Inflammatory macrophage (primary cell): ENCODE measurements at places on chromosomes 12 and 14.

GRCh38 chr12:104866291-104866690 is 91.8 kb downstream of the SLC41A2 start:
- DNase-seq: no peak

DNA sequence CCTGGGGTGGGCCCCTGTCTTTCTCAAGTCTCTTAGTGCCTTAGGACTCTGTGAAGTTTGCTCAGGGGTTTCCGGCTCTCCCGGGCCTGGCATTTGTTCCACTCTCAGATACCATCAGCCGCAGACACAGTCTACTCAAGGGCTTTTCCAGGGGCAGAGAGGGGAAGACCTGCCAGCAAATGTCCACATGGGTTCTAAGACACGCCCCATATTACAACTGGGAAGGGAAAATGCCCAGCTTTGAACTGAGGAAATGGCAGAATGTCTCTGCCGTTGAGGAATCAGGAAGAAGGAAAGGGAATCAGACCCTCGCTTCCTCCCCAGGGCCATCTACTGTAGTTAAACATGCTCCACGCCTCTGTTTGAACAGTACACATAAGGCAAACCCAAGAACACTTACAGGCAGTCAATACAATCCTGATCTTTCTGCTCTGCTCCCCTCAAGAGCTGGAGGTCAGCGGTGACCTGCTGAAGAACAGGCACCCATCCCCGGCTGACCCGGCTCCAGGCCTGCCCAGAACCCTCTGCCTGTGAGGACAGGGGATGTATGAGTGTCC is 7.9 kb downstream of the CCDC85C start:
- no peak for DNase-seq

GRCh38 chr12:124413401-124413800 is 118.5 kb downstream of the RFLNA start:
- DNase-seq: no peak

DNA sequence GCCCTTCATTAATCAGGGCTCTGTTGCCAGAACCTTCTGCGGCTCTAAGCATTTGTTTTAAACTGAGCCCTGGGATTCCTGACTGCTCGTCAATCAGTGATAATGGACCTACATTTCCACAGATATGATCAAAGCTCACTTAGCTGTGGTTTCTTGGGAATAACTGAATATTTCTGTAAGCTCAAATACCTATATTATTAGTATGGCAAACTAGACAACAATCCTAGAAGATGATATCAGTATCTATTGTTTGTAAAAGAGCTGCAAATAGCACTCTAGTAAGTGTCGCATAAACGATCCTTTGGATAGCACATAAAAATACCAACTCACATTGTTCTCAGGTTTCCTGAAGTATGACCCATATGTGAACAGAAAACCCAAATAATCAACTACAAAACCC is 150.4 kb downstream of the PPM1H start:
- DNase-seq: no peak

DNA sequence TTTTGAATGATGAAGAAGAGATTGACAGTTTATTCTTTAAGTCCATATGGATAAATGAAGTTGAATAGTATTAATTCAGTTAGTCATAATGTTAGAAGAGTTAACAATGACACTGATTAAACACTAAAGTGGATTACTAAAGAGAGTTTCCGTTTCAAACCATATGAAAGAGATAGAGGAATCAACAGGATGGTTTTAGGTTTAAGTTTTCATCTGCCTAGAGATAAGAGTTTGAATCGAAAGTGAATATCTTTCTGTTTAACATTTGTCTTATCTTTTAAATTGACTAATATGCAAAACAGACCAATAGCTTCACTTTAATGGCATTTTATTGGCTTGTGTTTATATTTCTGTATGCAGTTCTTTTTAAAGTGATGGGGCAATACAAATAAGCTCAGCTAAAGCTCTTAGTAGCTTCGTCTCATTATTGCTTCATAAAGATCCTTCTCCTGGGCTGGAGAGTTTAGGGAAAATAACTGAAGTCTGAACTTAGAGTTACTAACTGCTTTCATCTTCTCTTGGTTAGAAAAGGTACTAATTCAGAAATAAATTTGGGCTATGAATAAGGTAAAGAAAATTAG is 66.0 kb downstream of the MIPOL1 start:
- DNase-seq: no peak

GRCh38 chr14:72708708-72709475 is 185.0 kb downstream of the DPF3 start:
- DNase-seq: no peak

GRCh38 chr12:62192903-62193250 is 67.3 kb upstream of the USP15 start:
- no peak for DNase-seq

DNA sequence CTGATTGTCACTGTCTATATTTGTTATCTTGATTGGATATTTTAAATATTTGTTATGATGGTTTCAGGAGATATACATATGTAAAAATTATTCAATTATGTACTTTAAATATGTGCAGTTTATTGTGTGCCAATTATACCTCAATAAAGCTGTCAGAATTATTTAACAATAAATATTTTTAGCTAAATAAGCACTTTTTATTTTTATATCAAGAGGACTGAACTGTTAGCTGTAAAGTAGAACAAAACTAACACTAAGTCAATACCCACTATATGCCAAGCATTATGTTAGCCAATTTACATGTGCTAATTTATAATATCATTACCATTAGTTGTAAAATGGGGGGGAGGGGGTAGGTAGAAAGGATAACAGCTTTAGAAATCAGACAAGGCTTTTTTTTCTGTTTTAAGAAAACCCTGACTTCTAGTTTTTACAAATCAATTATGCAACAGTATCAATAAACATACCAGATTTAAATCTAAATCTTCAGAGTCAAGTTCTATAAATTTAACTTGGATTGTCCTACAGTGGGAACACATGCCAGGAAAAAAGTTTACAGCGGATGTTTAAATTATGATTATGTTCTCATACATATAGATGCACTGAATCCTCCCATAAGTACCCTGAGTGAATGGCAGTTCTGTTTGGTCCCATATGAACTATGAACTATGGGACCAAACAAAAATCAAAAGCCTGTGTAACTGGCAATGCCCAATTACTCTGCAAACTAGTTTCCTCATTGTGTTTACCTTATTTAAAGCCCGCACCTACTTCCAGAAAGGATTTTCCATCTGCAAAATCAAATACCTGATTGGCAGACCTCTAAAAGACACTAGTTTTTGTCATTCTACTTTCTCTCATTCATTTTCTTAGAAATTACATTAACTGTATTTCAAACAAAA is 2.8 kb downstream of the RALGAPA1 start:
- DNase-seq: no peak

DNA sequence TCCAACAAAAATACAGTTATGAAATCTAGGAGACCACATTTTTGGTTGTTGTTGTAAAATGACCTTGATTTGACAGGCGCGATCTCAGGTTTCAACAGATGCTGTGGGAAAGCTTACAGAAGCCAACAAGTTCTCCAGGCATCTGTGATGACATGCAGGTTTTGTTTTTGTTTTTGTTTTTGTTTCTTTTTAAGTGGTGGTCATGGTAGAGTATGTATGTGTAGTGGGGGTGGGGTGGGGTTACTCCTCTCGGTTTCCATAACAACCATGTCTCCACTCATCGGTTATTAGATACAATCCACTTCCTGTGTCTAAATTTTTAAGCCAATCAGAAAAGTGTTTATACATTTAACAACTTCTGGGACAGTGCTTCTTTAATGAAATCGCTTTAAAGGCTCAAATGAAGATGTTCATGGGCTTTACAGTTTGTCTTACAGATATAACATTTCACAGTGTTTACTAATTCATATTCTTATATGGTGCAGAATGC is 199.9 kb upstream of the FOXN3 start:
- DNase-seq: peak; percentile 15

DNA sequence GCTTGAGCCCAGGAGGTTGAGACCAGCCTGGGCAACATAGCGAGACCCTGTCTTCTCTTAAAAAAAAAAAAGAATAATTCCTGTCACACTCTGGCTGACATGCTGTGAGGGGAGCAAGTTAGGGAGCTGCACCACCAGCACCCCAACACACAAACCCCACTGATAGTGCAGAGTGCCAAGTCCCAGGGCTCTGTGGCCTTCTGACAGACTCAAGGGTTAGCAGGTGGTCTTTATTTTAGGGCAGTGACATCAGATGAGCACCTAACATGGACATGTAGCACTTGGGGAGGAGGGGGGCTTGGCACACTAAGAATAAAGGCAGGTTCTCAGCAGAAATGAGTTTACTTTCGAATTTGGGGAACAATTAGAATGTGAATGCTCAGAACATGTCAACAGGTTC is 6.8 kb downstream of the USP5 start:
- no peak for DNase-seq

DNA sequence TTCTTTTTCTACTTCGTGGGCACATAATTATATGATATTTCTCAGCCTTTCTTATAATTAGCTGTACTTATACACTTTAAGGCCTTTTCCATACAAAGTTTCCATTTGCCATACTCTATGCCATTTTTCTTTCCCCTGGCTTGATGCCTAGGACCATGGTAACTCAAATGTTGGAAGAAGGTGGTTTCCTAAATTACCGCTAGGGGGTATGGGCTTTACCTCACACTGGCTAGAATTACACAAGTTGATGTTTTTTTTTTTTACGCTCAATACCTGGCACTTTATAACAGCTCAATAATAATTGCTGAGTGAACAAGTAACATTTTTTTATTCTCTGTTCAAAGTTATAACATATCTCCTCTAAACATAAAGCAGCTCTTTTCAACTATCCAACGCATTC is 306.8 kb upstream of the LRFN5 start:
- DNase-seq: no peak

- no peak for DNase-seq
These were observed 28.2 kb downstream of the KLRK1 start for GRCh38 chr12:10361622-10362021.

GRCh38 chr12:1872448-1872847 is 46.0 kb downstream of the CACNA2D4 start:
- no peak for DNase-seq

GRCh38 chr14:100694579-100695422 is 31.9 kb upstream of the DLK1 start:
- DNase-seq: no peak

DNA sequence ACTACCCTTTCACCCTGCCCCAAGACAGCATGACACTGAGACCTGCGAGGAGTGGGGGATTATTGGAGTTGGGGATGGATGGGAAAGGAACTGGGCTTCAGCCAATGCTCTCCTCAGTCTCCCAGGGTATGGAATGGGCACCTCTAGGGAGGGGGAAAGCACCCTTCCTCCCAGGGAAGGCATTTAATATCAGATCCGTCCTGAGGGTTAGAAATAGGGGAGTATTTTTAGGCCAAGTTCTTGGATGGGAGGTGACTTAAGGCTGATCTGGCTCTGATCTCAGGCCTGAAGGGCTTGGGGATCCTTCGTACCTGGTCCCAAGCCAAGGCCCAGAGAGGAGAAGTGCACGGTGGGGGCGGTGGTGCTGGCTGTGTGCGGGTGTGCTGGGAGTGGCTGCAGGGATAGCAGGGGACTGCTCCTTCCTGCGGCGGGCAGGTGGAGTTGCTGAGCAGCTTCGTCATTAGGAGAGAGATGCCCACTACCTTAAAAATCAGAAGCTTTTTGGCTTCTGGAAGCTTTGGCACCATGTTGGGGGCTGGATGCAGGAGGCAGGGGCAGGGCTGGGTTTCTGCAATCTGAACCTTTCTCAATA is 7.0 kb upstream of the CEBPE start:
- DNase-seq: no peak

DNA sequence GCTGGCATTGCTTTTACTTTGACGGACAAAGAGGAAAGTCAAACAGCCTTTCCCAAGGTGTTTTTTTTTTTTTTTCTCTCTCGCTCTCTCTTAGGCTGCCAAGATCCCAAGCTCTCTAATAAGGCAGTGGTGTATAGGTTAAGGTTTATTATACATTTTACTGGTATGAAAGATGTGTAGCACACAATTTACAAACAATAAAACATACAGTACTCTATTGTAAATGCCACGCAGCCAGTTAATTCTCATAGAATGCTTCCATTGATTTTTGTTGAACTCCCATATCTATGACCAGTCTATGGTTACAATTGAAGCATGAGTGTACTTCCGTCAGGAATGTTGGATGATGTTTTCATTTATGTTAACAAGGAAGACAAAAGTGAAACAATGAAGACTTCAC is 106.4 kb upstream of the GSC start:
- no peak for DNase-seq

DNA sequence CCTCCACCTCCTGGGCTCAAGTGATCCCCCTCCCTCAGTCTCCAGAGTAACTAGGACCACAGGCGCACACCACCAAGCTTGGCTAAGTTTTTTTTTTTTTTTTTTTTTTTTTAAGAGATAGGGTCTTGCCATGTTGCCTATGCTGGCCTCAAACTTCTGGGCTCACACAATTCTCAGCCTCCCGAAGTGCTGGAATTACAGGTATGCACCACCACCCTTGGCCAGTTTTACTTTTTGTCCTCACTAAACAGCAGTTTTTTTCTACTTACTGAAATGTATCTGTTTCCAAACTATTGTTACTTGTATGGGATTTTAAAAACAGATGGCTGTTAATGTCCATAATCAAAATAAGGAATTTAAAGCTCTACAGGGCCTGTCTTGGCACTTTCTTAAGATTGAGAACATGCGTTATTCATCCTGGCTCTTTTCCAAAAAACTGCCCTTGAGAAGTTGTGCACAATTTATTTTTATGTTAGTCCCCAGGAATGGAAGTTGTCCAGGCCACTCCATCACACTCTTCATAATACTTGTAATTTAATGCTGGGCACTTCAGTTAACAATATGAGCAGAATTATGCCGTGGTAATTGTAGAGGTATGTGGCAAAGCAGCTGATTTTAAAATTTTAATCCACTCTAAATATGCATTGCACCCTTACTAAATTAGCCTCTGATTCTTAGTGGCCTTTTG is 51.9 kb upstream of the REP15 start:
- DNase-seq: no peak
